ENCODE measurements at places on chromosomes 3 and 15.
A peak's percentile ranks its signal among the peaks of the same experiment; 100 is the strongest.

DNA sequence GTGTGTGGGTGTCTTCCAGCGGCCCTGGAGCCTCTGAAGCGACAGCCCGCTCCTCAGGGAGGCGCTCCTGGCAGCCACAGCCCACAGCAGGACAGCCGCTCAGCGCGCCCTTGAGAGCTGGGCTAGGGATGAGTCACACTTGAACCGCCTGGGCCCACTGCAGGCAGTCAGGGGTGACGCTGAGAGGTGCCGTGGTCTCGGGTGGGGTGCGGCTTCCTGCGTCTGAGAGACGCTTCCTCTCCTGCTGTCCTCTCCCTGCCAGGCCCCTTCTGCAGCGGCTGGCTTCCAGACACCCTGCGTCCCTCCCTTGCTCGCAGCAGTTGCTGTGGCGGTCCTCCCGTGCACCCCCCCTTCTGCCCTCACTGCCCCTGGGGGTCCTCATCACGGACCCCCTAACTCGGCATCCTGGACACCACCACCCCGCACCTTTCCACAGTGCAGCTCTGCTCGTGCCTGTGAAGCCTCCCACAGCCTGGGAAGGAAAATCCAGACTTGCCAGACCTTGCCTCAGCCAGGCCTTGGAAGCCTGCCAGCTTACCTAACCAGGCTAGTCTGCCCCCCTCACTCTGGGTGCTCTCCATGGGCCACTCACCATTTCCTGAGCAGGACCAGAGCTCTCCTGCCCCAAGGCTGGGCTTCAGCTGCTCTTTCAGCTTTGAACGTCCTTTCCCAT, 1.1 kb upstream of the SPTBN5 start:
- peak; percentile 73 for DNase-seq

DNA sequence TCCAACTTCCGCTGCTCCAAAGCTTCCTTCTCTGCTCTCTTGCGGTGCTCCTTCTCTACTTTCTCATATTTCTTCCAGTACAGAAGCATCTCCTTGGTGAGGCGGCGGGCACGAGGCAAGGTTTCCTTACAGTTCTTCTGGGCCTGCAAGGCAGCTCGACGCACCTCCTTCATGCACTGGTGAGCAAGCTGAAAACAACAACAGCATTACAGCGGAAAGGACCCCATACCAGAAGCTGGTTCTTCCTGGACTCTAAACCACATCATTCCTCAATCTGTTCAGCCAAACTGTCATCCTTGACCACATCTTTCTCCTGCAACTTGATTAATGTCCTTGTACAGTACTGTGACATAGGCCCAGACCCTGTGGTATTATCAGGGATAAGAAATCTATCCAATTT, 36.4 kb downstream of the INO80 start:
- DNase-seq: peak; percentile 33

- DNase-seq: no peak
Measured at GRCh38 chr3:152360302-152360701, 91.6 kb downstream of the MBNL1 start.

DNA sequence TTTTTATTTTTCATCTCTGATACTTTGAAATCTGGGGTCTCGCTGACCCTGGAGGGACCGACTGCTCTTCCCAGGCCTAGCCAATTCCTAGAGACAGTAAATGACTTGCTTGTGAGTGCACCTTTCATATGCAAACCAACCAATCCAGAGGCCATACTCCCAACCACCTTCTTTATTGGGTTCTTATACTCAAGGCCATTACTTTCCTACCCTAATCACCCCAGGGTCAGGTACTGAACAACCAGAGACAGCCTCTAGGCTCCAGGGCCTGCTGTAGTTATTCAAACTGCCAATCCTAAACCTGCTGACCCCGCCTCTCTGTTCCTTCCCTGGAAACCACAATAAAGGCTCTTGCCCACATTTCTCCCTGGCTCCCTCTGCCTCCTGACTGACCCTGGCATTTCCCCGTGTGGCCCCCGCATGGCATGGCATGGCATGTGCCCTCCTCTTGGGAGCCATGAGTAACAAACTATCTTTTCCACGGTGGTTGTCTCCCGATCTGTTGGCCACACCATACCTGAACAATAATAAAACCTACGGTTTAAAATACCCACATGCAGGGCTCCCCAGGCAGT, 42.9 kb downstream of the ADCY5 start:
- no peak for DNase-seq

GRCh38 chr15:25527118-25527517, 88.3 kb upstream of the UBE3A start:
- DNase-seq: no peak

GRCh38 chr3:108209579-108209978, 12.6 kb downstream of the IFT57 start:
- DNase-seq: no peak

DNA sequence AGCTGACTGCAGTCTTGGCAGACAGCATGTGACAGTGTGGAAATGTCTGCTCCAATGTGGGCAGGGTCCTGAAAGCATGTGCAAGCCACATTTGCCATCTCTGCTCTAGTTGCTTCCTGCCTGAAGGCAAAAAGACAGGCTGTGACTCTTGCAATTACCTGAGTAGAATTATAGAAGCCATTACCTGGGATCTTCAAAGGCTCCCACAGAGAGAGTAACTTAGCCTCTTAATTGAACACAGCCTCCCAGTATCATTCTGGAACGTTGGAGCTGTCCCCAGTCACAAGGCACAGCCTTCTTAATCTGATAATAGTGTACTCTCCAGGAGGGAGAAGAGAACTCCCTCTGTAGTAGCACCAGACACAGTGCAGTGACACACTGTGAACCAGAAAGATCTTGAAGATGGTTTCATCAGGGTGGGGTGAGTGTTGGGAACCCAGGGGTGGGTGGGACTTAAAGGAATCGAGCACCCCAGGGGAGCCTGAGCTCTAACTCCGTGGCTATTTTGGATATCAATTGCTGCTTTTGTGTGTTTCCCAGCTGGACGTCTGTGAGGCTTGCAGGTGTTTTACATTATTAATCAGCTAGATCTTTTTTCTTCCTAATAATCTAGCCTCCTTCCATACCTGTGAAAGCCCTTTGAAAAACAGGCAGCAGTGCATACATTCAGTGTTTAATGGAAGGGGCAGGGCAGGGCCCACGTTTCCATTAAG, 40.6 kb upstream of the GLCE start:
- no peak for DNase-seq

DNA sequence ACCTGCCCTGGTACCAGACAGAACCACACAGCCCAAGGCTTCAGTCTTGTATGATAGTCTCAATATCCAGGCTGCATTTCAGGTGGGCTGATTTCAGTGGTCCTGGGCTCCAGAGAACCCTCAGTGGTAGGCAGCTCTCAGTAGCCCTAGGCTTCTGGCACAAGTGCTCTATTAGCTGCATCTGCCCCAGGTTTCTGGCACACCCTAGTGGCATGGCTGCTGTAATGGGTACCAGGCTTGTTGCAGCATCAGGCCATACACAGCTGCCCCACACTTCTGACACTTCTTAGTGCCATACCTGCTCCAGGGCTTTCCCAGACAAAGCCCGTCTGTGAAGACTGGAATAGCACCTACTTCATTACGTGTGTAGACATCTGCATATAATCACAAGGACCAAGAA, 1062.2 kb upstream of the EPHA6 start:
- DNase-seq: no peak

DNA sequence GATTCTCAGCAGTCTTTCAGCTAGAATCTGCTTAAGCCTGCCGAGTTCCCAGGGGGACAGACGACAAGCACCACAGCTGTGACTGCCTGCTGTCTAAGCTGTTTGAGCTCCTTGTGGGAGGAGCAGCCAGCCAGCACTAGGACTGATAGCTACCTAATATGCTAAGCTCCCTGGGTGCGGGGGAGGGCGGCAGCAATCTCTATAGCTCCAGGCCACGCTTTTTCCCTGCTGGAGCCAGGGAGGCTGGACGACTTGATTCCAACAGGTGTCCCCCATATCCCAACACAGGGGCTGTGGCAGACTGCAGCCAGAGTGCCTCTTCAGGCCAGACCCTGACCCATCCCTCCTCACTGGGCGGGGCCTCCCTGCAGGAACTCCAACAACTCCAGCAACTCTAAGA, 134.1 kb upstream of the ARPP21 start:
- no peak for DNase-seq

- no peak for DNase-seq
Measured at GRCh38 chr3:97340940-97341339, 423.6 kb upstream of the ARL6 start.

DNA sequence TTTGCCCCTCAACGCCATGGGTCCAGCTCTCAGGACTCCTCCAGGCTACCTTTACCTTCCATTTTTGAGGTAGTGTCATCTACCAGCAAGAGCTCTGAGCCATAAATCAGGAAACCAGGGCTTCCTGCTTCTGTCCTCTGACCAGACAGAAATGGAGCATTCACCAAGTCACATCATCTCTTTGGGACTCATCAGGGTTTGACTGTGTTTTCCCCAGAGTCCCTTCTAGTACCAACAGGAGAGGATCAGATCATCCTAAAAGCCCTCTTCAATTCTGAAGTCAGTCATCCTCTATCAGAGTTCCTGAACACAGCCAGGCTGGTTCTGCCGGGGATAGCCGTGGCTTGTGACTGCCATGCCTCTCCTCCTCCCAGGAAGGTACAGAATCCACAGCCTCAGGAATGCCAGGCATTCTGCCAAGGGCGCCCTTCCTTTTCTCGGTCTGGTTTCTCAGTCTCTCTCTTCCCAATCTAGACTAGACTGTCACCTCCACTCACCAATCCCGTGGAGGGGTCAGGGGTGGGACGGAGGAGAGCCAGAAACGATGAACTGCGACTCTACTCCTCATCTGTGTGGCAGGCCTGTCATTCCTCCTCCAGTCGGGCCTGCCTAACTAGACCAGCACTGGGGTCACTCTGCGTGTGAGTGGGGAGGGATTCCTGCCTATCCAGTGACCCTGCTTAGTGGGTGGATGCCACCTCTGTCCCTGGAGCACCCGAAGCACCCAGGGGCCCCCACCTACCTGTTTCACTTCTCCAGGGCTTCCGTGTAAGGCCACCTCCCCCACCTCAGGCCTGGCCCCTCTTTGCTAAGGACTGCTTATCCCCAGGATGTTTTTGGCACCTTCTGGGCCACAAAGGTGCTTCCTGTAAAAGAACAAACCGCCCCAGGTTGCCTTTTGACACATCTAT, 30.9 kb downstream of the CCNL1 start:
- peak; percentile 14 for DNase-seq

- no peak for DNase-seq
Measured at GRCh38 chr3:177350121-177350520, 152.8 kb upstream of the TBL1XR1 start.

GRCh38 chr15:41581110-41581509, 22.1 kb downstream of the TYRO3 start:
- DNase-seq: no peak
